ENCODE measurements at places on chromosomes 2 and 18.

DNA sequence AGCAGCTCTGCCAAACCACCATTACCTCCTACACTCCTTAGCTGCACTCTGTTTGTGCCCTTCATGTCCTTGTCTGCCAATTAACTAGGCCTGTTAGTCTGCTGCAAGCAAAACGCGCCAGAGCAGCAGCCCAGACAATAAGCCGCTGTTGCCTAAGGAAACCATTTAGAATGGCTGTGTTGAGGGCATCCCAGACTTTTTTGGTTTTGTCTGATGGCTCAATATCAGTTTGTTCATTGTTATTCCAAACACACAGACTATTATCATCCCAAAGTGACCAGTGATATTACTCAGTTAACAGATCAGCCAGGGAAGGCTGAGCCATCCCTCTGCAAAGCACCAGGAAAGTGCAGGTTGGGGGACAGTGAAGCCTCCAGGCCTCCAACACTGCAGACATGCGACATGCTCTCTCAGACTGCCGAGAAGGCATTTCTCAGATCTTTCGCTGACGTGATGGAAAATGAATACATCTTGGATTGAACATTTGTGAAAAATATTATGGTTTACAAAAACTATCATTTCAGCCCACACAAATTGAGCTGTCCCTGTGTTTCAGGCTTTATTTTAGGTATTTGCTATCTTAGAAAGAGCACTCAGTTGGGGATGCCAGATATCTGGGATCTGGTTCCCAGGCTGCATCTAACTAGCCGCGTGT is 182.0 kb upstream of the HNRNPA3 start:
- no peak for DNase-seq
- H3K36me3 ChIP-seq: no peaks in the 10 kb centered on the region
- no peak overlapping the region for H3K27ac ChIP-seq
- H3K4me1 ChIP-seq: no peaks in the 10 kb centered on the region
- no peak overlapping the region for H3K4me3 ChIP-seq
- peaks cover 11% of the 10 kb centered on the region for H3K27me3 ChIP-seq

GRCh38 chr2:7403092-7403775 is 486.0 kb downstream of the RNF144A start:
- no peak overlapping the region for H3K4me3 ChIP-seq
- H3K27ac ChIP-seq: no peak overlapping the region
- peaks cover 14% of the 10 kb centered on the region for H3K27me3 ChIP-seq
- DNase-seq: peak; percentile 41
- peaks cover 16% of the 10 kb centered on the region for H3K4me1 ChIP-seq

DNA sequence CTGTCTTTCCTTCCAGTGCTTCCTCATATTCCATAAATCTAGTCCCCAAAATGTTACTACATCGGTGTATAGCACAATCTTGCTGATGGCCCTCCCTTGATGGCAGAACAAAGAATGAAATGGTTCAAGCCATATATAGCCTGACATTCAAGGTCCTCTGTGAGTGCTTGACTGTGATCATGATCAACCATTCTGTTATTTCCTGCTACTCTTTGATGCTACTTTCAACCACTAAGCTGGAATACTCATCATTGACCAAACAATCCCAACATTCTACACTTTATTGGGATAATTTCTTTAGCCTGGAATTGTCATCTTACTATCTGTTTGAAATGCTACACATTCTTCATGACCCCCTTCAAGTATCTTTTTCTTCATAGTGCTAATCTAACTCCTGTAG is 633.9 kb downstream of the PLCL1 start:
- no peaks in the 10 kb centered on the region for H3K36me3 ChIP-seq
- H3K4me1 ChIP-seq: no peaks in the 10 kb centered on the region
- no peak overlapping the region for H3K4me3 ChIP-seq
- peaks cover 3% of the 10 kb centered on the region for H3K27me3 ChIP-seq

GRCh38 chr18:29248805-29249204 is 1071.9 kb upstream of the CDH2 start:
- no peak for DNase-seq
- H3K4me1 ChIP-seq: no peaks in the 10 kb centered on the region
- no peak overlapping the region for H3K27ac ChIP-seq

DNA sequence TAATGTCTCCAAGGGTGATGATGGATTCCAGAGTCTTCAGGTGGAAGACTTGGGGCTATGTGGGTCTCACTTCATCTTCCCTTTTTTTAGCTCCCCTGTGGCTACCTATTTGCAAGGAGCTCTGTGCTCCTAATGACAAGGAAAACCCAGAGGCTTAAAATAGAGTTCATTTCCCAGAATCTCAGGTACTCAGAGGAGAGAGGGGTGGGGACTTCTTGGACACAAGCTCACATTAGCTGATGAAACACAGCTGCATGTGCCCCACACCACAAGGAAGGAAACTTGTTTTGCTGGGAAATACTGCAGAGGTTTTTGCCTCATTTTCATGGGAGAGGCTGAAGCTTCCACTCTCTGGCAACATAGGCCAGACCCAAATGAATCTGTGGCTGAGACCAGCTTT is 138.6 kb upstream of the SLC1A4 start:
- DNase-seq: no peak
- peaks cover 1% of the 10 kb centered on the region for H3K27me3 ChIP-seq
- H3K4me3 ChIP-seq: no peak overlapping the region
- no peak overlapping the region for H3K27ac ChIP-seq

- no peak overlapping the region for H3K4me3 ChIP-seq
- no peak for DNase-seq
- H3K27me3 ChIP-seq: no peaks in the 10 kb centered on the region
- H3K4me1 ChIP-seq: peaks cover 96% of the 10 kb centered on the region
- peaks cover 88% of the 10 kb centered on the region for H3K36me3 ChIP-seq
- H3K27ac ChIP-seq: peak overlapping the region; percentile 74
These were observed 111.8 kb downstream of the HDAC4 start for GRCh38 chr2:239288951-239289511.

DNA sequence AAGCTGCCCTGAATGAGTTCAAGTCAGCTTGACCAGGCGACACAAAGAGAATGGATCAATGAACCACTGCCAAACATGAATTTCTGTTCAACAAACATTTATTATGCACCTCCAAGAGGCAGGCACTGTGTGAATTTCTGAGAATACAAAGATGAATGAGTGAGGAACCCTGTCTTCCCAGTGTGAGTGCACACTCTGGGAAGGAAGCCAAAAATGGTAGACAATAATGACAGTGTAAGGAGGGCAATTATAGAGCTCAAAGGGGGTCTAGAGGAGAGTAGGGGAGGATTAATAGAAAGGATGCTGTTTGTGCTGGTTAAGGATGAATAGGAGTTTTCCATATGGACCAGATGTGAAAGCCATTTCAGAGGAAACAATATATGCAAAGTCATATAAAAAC is 213.4 kb downstream of the DCC start:
- H3K4me1 ChIP-seq: no peaks in the 10 kb centered on the region
- no peak for DNase-seq
- no peaks in the 10 kb centered on the region for H3K27me3 ChIP-seq
- H3K4me3 ChIP-seq: no peak overlapping the region
- H3K36me3 ChIP-seq: no peaks in the 10 kb centered on the region
- no peak overlapping the region for H3K27ac ChIP-seq

- no peaks in the 10 kb centered on the region for H3K36me3 ChIP-seq
- no peak for DNase-seq
- no peak overlapping the region for H3K27ac ChIP-seq
These were observed 91.8 kb downstream of the FMNL2 start for GRCh38 chr2:152426801-152427200.

DNA sequence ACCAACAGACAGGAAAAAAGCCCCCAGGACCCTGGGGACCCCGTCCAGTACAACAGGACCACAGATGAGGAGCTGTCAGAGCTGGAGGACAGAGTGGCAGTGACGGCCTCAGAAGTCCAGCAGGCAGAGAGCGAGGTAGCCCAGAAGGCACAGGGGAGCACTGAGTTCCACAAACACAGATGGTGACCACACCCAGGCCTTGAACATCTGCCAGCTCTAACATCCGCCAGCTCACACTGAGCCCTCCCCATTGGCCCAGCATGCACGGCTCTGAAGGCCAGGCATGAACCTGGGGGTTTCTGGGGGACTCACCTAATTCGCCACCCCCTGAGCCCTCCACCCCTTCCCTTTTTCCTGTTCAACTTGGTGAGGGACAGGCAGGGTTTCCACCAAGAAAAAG is 25.6 kb upstream of the PRLH start:
- no peak overlapping the region for H3K27ac ChIP-seq
- H3K36me3 ChIP-seq: no peaks in the 10 kb centered on the region
- no peak overlapping the region for H3K4me3 ChIP-seq
- no peaks in the 10 kb centered on the region for H3K27me3 ChIP-seq

DNA sequence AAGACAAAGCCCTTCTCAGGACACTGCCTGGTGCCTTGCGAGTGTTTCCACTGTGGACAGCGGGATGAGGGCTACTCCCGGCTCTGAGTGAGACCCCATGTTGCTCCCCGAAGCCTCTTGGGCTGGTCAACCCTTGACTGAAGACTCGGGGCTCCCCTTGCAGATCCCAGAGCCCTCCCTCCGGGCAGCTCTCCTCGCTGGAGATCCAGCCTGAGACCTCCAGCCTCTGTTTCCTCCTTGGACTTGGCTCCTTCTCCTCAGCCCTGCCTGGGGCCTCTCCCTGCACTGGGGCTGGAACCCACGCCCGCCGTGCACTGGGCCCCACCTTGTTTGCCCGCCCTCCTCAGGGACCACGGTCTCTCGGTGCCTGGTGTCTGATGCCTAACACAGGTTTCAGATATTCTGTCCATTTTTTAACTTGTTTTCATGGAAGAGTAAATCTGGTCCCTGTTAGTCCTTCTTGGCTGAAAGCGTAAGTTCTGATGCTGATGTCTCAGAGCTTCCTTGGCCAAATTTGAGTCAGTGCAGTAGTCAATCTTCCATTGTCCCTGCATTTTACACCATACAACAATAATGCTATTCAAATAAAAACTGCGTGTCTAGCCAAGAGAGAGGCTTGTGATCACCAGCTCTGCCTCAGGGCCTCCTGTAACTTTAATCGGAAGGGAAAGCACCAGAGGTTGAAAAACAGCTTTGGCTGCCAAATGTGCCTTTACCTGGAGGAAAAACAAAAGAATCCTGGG is 139.3 kb upstream of the CTDP1 start:
- H3K36me3 ChIP-seq: no peaks in the 10 kb centered on the region
- H3K27ac ChIP-seq: no peak overlapping the region
- no peaks in the 10 kb centered on the region for H3K4me1 ChIP-seq
- no peaks in the 10 kb centered on the region for H3K27me3 ChIP-seq
- no peak for DNase-seq
- no peak overlapping the region for H3K4me3 ChIP-seq

DNA sequence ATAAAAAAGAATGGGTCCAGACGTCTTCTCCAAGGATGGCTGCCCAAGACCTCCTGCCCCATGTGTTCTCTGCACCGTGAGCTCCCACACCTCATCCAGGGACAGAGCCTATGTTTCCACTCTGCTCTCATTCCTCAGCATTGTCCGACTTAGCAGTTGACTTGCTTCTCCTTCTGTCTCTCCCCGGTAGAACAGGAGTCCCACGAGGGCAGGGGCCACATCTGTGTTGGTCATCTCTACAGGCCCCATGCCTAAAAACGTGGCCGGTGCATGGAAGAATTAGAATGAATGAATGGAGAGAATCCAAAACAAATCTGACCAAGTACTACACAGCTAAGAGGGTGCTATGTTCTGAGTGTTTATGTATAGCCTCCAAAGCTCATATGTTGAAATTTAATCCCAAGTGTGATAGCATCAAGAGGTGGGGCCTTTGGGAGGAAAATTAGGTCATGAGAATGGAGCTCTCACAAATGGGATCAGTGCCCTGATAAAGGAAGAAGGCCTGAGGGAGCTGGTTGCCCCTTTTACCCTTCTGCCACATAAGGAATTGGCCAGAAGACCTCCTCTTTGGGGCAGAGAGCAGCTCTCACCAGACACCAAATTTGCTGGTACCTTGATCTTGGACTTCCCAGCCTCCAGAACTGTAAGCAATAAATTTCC is 55.9 kb downstream of the FAM178B start:
- peaks cover 23% of the 10 kb centered on the region for H3K27me3 ChIP-seq
- DNase-seq: no peak
- H3K27ac ChIP-seq: no peak overlapping the region
- no peaks in the 10 kb centered on the region for H3K4me1 ChIP-seq

GRCh38 chr2:14903709-14904374 is 271.3 kb downstream of the LRATD1 start:
- peak; percentile 66 for DNase-seq
- no peaks in the 10 kb centered on the region for H3K4me1 ChIP-seq
- H3K36me3 ChIP-seq: no peaks in the 10 kb centered on the region

- no peaks in the 10 kb centered on the region for H3K27me3 ChIP-seq
- no peaks in the 10 kb centered on the region for H3K36me3 ChIP-seq
- no peak overlapping the region for H3K4me3 ChIP-seq
- no peak for DNase-seq
- no peaks in the 10 kb centered on the region for H3K4me1 ChIP-seq
These were observed 28.6 kb upstream of the PPP4R1 start for GRCh38 chr18:9642799-9643462.

GRCh38 chr18:51006061-51006818 is 23.8 kb upstream of the SMAD4 start:
- no peak for DNase-seq
- no peaks in the 10 kb centered on the region for H3K36me3 ChIP-seq
- no peaks in the 10 kb centered on the region for H3K4me1 ChIP-seq
- no peak overlapping the region for H3K4me3 ChIP-seq

DNA sequence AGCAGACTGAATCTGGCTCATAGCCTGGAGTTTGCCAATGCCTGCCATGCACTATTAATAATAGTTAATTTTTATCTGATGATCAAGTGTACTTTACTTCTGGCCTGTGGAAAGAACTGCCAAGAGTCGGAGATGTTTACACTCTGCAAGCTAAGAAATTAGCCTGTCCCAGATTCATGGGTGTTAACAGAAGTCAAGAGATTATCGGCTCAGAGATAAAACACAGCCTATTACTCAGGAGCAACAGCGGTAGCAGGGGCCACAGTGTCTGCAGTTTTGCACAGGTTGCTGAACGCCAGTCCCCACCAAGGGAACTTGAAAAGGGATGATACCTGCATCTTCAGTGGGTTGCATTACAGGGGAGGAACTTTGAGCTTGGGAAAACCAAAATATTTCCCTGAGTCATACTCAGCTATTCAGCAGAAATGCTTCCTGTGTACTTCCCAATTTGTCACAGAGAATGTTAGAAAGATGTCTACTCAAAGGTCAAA is 4.3 kb upstream of the ADI1 start:
- H3K27me3 ChIP-seq: no peaks in the 10 kb centered on the region
- no peak overlapping the region for H3K4me3 ChIP-seq
- no peak for DNase-seq
- H3K4me1 ChIP-seq: peaks cover 23% of the 10 kb centered on the region

- DNase-seq: no peak
- no peak overlapping the region for H3K27ac ChIP-seq
- H3K36me3 ChIP-seq: peaks cover 50% of the 10 kb centered on the region
- no peak overlapping the region for H3K4me3 ChIP-seq
- no peaks in the 10 kb centered on the region for H3K4me1 ChIP-seq
- no peaks in the 10 kb centered on the region for H3K27me3 ChIP-seq
These were observed 7.4 kb upstream of the MTERF4 start for GRCh38 chr2:241109210-241110088.

GRCh38 chr18:37565977-37566478 is 430 bp upstream of the CELF4 start:
- no peak overlapping the region for H3K4me3 ChIP-seq
- H3K27ac ChIP-seq: no peak overlapping the region
- no peak for DNase-seq
- H3K27me3 ChIP-seq: no peaks in the 10 kb centered on the region

Data from DND-41 (cell line).